NCI-H2029 treated with DMSO at 0.1 percent for 48 hours (cell line): ENCODE measurements at places on chromosomes 3 and 15.

- no peak for DNase-seq
These were observed 55.0 kb upstream of the DCP1A start for GRCh38 chr3:53402326-53402725.

GRCh38 chr3:57164217-57164656 lies 916 bp downstream of the IL17RD start:
- DNase-seq: no peak

- DNase-seq: no peak
These were observed 93.5 kb downstream of the ADAMTS17 start for GRCh38 chr15:100248236-100248635.

DNA sequence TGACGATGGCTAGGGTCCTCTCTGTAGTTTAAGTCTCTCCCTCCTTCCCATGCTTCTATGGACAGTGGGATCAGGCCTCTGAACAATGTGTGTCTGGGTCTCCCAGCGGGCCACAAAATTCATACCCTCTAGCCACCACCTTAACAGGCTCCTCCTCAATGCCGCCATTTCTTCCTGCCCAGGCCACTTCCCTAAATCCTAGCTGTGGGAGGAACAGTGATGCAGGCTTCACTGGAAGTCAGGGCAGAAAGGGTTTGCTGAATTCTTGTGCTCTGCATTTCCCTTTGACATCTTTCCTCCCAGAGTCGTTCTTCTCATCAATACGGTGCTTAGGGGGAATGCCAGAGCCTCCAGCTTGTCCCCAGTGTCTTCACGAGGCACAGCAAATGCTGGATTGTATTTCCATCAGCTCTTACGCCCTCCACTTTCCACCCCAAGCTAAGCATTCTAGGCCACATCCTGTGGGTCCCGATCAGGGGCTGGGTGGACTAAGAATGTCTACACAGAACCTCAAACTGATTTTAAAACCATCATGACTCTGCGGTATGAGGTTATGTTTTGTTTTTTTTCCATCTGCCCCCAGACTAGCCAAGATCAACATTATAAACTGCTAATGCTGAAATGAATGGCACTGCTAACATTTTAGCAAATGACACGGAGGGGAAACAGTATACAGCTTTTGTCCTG lies 11.9 kb upstream of the LDHAL6B start:
- no peak for DNase-seq

GRCh38 chr3:124854009-124854408 lies 33.2 kb downstream of the ITGB5 start:
- no peak for DNase-seq
